Stimulated activated CD8-positive, alpha-beta memory T cell treated with anti-CD3 and anti-CD28 coated beads, Interleukin-4, amount 100 ng/mL, for 24 hours (primary cell): ENCODE measurements at places on chromosomes 1 and 21.

DNA sequence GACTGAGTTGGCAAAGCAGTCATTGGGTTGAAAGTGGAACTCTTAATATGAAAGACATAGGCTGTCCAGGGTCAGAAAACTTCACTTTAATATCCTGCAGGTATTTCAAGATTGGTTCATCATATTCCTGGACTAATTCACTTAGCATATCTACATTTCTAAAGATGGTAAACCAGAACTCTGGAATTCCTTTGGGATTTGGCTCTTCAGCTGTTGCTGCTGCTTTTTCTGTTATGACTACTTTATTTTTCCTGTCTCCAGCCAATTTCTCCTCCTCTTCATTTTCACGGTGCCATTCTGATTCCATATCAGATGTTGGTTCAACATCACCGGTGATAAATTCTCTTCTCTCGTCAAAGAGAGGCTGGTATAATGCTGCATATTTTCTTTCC is 37.4 kb downstream of the CD58 start:
- DNase-seq, result no peak

- no peak for DNase-seq
Measured at GRCh38 chr1:248786156-248786555, 30.6 kb upstream of the LYPD8 start.

DNA sequence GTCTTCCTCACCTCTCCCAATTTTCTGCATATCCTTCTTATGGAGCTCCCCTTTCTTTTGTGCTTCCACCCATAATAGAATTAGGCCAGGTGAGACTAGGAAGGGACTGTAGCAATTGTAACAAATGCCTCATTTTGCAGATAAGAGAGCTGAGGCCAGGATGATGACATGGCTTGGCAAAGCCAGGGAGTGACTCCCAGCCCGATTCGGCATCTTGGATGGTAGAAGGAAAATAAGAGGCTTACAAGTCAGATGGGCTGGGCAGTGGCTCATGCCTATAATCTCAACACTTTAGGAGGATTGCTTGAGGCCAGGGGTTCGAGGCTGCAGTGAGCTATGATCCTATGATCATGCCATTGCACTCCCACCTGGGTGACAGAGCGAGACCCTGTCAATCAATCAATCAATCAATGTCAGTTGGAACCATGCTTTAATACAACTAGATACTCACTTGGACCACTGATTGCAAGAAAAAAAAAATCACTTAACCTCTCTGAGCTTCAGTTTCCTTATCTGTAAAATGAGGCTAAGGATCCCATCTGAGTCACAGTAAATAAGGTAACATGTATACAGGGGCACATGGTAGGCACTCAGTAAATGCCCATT is 51.6 kb downstream of the PLEKHA6 start:
- DNase-seq, result no peak

- no peak for DNase-seq
Measured at GRCh38 chr1:216111842-216112241, 311.4 kb downstream of the USH2A start.

DNA sequence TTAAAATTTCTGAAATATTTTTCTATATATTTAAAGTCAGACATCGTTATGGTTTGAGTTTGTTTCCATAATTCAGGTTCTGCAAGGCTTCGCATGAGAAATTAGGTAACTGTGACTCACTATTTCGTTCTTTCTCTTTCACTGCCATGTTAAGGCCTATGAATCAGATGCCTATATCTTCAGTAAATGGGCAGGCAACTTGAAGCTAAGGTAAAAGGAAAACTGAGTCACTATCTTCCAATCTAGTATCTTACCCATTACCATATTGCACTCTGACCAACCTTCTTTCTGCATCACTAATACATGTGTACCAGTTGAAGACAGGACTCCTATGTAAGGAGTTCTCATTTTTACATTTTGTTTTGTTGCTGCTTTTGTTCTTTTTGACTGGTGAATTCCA is 37.8 kb downstream of the PYHIN1 start:
- no peak for DNase-seq
